ENCODE measurements at places on chromosomes 7 and 10.

GRCh38 chr7:27183682-27184336 is 1.2 kb downstream of the HOXA11 start:
- DNase-seq, result no peak

- DNase-seq, result no peak
Measured at GRCh38 chr10:128429835-128430513, 303.8 kb upstream of the MKI67 start.

DNA sequence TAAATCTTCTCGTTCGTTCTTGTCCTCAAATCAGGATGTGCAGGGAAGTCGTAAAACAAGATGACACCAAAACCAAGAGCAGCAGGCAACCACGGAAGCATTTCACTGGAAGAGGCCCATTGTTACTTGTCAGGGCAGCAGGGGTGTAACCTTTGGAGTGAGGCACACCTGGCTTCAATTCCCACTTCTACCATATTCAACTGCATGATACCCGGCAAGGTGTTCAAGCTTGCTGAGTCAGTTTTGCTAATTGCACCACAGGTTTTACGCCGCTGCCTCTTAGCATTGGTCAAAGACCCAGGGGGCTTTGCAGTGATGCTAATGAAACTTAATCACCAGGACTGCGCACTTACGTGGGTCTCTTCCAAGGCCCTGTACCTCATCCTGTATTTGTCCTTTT is 50.0 kb upstream of the PTER start:
- no peak for DNase-seq

- DNase-seq, result no peak
Measured at GRCh38 chr7:46279290-46279689, 358.2 kb upstream of the IGFBP3 start.

DNA sequence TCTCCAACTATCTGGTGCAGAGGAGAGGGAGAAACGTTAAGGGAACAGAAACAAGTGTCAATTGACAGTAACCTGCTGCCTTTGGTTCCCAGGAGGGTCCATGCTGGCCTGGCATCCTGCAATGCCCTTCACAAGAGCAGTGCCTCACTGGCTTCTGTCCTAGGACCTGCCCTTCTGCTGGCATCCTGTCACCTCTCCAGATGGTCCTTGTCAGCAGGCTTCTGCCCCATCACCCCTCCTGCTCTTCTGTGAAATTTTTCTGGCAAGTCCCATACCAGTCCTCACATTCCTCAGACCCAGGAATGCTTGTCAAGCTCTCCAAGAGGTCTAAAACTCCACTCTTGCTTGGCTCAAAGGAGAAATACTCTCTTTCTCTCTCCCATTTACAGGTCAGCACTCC is 34.2 kb downstream of the C10orf67 start:
- no peak for DNase-seq

GRCh38 chr10:130805635-130806030 is 505.9 kb downstream of the TCERG1L start:
- no peak for DNase-seq

GRCh38 chr10:129728246-129728820 is 235.7 kb downstream of the EBF3 start:
- DNase-seq, result no peak

DNA sequence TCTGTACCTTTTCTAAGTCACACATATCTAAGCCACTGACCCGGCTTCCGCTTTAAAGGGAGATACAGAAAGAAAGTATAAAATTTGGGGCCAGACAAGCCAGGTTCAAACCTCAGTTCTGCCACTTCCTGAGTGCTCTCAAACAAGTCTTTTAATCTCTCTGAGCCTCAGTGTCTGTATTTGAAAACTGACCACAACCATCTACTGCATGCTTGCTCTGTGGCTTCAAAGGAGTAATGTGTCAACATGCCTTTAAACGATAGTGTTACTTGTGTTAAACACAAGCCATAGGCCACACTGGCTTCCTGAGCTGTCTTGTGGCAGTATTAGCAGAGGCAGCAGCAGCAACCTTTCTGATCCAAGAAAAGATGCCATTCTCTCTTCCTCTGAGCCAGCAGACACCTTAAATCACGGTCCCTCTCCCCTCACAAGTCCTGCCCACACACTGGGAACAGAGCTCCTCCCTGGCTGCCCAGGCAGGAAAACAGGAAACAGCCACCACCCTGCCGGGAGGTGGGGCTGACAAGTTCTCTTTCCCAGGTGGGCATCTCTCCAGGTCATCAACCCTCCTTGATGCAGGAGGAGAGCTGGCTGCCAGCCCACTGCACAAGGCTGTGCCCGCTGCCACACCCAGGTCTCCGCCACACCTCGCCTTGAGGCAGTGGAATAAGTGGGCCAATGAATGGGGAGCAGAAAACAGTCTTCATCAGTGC is 10.7 kb downstream of the HIP1 start:
- no peak for DNase-seq

GRCh38 chr10:122487174-122487765 is 25.9 kb downstream of the HTRA1 start:
- DNase-seq, result no peak

DNA sequence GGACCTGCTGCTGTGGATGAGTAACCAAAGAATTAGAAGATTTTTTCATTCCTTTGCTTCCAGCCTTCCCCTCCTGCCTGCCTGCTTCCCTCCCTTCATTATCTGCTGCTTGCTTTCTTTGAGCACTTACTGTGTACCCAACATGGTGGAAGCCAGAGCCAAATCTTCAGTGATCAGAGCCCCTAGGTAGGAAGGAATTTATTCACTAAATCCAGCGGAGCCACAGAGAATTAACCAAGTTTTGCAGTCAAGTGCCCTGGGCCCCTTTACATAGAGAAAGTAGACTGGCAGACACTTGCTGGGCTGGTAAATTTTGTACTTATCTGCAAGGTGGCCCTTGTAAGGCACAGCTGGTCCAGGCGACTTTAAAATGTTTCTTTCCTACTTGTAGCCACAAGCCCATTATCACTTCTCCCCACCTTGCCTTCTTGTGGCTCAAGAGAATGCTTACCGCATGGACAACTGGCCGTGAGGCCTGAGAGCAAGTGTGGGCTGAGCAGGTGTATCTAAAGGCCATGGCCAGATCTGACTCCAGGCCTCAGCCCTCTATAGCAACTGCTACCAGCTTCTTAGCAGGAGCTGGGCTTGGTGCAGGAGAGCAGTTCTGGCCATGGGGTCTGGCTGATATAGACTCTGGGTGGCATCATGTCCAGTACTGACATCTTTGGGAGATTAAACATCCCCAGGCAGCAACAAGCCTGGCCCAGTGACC is 11.1 kb downstream of the UNC5B start:
- no peak for DNase-seq

DNA sequence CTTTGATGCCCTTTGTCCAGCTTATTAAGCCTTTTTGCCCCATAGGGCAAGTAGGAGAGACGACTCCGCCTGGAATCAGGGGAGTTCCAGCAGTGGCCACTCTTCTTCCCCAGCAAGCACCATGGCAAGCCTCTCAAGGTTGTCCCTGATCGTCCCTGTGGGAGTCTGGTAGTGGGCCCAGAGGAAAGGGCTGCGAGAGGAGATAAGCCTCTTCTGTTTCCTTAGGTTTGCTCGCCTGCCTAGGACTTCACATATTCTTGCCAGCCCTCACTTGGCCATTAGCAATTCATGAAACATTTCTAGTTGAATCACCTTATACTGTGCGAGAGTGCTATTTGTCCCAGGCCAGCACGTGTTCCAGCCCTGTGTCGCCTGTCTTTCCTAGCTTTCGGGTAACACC is 47.8 kb upstream of the CPN1 start:
- DNase-seq, result no peak

GRCh38 chr10:34384372-34384771 is 430.7 kb downstream of the PARD3 start:
- DNase-seq, result no peak

- DNase-seq, result no peak
Measured at GRCh38 chr10:70508912-70509756, 30.6 kb downstream of the PALD1 start.

GRCh38 chr7:142487124-142487523 is 229.3 kb upstream of the PRSS58 start:
- DNase-seq, result no peak

GRCh38 chr7:120603366-120603765 is 254.6 kb downstream of the TSPAN12 start:
- DNase-seq, result no peak

- no peak for DNase-seq
Measured at GRCh38 chr10:101938305-101939007, 94.9 kb upstream of the KCNIP2 start.

- no peak for DNase-seq
Measured at GRCh38 chr7:82019551-82020475, 250.0 kb upstream of the HGF start.

DNA sequence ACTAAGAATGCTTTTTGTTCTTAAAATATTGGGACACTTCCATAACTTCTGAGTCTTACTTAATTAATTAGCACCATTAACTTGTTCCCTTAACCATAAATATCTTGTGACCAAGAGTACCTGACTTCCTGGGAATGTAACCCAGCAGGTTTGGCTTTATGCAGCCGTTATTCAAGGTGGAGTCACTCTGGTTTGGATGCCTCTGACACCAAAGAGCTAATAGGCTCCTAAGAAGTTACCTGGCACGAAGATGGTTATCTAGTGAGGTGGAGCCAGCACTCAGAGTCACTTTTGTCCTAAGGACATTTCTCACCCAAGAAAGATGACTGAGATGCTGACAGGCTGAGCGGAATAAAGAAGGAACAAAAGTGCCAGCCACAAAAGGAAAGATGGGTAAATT is 172.3 kb downstream of the C1GALT1 start:
- no peak for DNase-seq

DNA sequence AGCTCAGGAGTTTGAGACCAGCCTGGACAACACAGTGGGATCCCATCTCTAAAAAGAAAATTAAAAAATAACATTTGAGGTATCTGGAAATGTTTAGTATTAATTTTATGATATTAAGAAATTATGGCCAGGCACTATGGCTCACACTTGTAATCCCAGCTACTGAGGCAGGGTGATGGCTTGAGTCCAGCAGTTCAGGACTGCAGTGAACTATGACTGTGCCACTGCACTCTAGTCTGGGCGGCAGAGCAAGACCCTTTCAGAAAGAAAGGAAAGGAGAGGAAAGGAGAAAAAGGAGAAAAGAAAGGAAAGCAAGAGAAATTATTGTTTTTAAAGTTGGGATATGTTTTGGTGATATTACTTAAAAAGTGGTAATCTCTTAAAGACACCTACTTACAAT is 2.5 kb upstream of the CCDC186 start:
- DNase-seq, result no peak

DNA sequence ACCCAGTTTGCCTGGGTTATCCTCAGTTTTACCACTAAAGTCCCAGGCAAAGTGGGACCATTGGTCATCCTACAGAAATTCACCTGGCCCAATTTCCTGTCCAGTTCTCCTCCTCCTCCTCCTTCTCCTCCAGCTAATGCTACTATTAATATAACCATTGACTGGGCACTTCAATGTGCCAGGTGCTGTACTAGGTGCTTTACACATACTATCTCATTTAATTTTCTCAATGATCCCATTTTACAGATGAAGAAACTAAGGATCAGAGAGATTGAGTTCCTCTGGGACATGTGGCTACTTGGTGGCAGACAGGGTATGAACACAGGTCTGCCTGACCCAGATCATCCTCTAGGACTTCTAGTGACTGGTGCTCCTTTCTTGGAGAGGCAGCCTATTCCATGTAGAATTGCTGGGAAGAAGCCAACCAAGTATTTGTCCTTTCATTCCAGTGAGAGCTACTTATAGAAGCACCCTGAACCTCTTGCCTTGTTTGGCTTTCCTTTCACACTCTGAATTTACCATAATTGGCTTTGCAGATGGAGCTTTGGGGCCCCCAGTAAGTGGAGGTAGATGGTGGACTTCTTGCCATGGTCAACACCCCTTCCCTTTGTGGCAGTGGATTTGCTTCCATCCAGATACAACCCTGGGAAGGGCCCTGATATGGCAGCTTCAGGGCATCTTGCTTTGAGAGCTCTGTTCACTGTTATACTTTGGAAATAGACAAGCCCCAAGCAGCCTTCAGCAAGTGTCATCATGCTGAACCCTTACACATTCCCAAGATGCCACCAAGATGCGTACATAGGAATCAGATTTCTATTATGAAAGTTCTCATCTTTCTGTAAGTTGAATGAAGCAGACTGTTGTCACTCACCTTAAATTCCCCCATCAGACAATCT is 78.7 kb downstream of the MYOF start:
- DNase-seq, result no peak

GRCh38 chr10:70931168-70931815 is 42.9 kb upstream of the PCBD1 start:
- DNase-seq, result no peak

- DNase-seq, result no peak
Measured at GRCh38 chr7:46580766-46581165, 659.7 kb upstream of the IGFBP3 start.

DNA sequence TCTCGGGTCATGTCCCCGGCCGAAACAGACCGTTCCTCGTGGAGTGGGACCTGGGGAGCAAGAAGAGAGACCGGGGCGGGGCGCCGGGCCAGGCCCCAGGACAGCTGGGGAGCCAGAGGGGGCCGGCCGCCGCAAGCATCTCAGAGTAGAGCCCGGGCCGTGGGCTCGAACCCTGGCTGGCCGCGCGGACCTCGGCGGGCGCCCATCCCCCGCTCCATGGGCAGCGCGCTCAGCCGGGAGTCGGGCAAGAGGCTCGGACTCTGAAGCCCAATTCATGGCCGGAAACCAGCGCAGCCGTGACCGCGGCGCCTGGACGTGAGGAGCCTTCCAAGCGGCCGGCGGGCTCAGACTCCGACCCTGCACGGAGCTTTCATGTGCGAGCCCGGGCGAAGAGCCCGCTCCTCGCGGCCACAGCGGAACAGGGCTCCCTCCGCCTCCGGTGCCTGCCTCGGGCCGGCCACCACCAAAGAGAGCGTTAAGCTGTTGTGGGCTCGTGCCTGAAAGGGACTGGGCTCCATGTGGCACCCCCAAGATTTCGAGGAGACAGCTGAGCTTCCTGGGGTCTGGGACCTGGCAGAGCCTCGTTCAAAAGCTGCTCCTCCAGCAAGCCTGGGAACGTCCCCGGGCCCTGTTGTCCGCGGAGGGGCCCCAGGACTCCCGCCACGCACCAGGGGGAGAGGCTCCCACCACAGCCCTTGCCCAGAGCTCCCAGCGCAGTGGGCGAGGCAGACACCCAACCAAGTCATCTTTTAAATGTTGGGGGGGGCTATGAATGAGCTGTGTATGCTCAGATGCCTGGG is 757 bp upstream of the GRID1 start:
- peak; percentile 65 for DNase-seq

DNA sequence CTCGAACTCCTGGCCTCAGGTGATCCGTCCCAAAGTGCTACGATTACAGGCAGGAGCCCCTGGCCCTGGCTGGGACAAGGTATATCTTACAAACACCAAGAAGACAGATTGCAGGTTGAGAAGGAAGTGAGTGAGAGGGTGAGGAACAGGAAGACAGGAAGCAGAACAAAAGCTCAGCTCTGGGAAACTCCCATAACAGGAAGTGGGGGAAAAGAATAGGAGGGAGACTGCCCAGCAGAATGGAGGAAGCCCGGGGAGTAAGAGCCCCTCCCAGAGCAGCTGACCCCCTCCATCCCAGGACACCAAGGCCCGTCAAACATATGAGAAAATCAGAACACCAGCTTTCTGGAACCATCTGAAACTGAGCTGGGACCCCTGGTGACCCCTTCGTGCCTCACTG is 2.9 kb downstream of the TECPR1 start:
- DNase-seq, result no peak

GRCh38 chr10:81978238-81978637 is 103.2 kb downstream of the NRG3 start:
- no peak for DNase-seq

- no peak for DNase-seq
Measured at GRCh38 chr10:26474026-26474425, 35.9 kb downstream of the APBB1IP start.

- no peak for DNase-seq
Measured at GRCh38 chr7:105707967-105708762, 126.9 kb upstream of the EFCAB10 start.
